ENCODE measurements at places on chromosomes 7 and 10. TPM values are rescaled to one million over a fixed set of nuclear protein-coding genes. Genes with fewer than 3 reads are reported as not detected.
A peak's percentile ranks its signal among the peaks of the same experiment; 100 is the strongest.

DNA sequence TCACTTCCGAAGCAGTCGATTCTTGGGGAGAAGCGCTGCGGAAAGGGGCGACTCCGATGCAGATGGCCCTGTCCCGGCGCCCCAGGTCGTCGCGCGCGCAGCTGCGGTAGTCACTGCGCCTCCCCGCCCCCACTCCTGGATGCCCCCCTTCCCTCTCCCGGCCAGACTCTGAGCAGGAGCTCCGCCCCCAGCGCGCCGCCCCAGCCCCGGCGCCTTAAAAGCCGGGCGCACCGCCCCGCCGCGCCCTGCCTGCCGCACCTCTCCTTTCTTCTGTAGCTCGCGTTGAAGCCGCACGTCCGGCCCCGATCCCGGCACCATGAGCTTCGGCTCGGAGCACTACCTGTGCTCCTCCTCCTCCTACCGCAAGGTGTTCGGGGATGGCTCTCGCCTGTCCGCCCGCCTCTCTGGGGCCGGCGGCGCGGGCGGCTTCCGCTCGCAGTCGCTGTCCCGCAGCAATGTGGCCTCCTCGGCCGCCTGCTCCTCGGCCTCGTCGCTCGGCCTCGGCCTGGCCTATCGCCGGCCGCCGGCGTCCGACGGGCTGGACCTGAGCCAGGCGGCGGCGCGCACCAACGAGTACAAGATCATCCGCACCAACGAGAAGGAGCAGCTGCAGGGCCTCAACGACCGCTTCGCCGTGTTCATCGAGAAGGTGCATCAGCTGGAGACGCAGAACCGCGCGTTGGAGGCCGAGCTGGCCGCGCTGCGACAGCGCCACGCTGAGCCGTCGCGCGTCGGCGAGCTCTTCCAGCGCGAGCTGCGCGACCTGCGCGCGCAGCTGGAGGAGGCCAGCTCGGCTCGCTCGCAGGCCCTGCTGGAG lies at the start of gene INA:
Gene INA, plus strand, starts transcription at position 243 of the 817 bp plus-strand sequence. Its CDS starts 74 bp downstream, at position 317.
- DNase-seq = peak; percentile 46

DNA sequence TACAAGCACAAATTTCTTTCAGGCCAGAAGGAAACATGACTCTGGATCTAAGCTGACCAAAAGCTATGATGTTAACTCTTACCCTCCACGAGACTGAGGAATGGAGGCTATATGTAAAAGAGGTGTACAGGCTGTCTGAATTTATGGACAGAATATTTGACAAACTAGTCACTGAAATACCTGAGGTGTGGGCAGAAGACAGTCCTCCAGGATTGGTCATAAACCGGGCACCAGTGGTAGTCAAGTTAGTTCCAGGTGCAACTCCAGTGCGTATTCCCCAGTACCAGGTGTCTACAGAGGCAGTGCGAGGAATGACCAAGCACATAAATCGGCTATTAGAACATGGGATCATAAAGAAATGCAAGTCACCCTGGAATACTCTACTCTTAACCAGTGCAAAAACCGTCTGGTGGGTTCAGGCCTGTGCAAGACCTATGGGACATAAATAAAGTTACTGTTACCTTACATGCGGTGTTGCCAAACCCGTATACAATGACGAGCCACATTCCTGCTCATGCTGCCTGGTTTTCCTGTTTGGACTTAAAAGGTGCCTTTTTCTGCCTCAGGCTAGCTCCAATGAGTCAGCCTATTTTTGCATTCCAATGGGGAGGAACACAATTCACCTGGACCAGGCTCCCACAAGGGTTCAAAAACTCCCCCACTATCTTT lies 6.7 kb upstream of the CYREN start:
- DNase-seq = no peak

GRCh38 chr7:106423821-106424475 lies 139.2 kb upstream of the NAMPT start:
- no peak for DNase-seq

DNA sequence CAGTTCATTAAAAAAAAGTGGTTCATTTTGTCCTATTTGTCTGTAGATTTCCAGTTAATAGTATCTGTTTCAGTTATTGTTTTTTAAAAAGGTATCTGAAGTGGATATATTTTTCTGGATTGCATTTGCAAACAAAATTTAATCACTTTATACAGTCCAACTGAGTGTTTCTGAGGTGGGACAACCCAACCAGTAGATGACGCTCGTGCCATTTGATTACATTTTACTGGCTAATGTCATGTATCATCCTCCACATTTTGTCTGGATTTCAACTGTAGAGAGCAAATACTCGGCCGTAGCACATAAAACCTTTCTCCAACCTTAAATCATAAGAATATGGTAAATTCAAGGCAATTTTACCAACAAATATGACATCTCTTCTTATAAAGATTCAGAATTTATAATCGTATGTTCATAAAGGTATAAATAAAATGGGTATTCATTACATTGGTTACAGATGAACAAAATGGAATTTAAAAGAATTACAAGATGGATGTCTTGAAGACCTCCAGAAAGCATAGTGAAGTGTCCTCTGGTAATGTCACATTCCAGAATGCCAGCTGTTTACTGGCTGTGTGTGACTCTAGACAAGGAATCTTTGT lies 789.0 kb downstream of the PHTF2 start:
- DNase-seq = no peak

GRCh38 chr7:111388912-111389311 lies 173.4 kb downstream of the IMMP2L start:
- no peak for DNase-seq

DNA sequence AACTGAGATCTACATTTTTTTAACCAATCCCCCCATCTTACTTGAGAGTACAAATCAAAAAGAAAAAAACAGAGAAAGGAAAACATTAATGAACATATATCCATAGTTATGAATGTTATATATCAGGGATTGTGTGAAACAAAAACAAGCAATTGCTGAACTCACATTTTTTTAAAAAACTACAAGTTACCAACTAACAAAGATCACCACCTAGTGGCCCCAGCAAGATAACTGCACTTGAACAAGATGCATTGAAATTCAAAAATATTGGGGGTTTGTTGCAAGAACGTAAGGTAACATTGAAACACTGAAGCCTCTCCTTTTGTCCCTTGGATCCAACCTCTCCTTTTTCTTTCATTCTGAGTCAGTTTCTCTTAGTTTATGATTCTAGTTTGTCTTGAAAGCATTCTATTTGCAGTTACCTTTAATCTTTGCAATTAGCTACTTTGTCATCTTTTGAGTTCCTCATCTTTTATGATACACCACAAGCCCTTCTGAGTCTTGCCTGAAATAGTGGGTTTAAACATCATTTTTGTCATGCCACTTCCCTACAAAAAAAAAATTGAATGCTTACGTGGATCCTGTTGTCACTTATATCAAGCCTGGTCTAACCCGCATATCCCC lies 87.3 kb upstream of the TES start:
- DNase-seq = no peak

DNA sequence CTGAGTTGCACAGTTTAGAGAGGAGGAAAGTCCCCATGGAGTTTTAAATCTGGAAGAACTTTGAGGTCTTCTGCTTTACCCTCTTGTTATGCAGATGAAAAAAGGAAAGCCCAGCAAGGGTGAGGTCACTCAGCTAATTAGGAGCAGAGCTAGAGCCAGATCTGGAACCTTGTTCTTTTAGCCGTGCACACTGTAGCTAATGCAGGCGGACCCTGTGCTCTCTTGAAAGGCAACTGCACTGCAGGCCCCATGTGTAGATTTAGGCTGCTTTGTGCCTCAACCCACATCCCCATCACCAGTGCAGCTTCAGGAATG lies 63.4 kb downstream of the SYPL1 start:
- no peak for DNase-seq

DNA sequence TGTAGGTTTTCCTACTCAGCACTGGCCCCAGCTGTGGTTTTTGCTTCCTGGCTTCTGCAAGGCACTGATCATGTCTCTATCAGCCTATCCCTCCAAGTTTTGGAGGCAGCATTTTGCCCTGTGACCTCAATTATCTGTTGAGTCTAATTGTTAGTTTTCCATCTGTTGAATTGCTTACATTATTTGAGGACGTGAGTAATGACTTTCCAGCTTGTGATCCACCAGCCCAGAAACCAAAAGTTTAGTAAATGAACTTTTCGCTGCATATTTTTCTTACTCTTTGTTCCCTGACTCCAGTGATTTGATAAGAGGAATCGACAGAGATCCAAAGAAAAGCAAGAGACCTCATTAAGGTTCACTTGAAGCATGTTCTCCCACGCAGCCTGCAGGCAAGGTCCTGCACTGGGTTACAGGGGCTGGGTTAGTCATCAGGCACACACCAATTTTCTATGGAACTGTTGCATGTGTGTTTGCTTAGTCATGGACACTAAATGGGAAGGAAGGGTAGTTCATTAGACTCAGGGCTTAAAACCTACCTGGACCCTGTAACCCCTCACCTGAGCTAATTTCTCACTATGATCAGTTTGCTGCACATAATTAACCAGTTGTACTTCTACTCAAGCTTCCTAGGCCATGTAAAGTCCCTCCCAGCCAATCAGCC lies 57.2 kb downstream of the AKR1E2 start:
- DNase-seq = no peak

ACSM6 gene
- not detected for total RNA-seq

DNA sequence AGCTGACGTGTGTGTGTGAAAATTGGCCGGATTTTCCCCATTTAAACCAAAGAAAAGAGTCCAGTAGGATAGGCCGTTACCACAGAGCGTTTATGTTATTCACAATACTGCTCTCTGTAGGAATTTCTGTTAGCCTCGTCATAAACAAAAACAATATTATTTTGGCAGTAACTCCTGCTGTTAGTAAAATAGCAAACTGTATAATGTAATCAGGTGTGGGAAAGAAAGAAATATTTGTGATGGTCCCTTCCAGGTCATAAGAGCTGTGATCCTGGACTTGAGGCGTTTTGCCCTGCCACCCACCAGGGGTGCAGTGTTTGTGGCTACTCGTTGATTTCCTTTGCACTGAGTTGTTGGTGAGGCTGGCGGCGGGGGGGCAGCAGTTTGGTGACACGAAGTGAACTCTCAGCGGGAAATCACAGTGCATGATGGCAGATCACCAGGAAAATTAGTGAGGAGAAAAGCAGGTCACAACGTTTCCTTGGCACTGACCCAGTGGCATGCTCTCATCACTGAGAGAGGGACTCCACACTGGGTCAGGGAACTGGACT lies 2.8 kb downstream of the EEPD1 start:
- no peak for DNase-seq

GOLGA7B gene
- 4.3 TPM for total RNA-seq

DNA sequence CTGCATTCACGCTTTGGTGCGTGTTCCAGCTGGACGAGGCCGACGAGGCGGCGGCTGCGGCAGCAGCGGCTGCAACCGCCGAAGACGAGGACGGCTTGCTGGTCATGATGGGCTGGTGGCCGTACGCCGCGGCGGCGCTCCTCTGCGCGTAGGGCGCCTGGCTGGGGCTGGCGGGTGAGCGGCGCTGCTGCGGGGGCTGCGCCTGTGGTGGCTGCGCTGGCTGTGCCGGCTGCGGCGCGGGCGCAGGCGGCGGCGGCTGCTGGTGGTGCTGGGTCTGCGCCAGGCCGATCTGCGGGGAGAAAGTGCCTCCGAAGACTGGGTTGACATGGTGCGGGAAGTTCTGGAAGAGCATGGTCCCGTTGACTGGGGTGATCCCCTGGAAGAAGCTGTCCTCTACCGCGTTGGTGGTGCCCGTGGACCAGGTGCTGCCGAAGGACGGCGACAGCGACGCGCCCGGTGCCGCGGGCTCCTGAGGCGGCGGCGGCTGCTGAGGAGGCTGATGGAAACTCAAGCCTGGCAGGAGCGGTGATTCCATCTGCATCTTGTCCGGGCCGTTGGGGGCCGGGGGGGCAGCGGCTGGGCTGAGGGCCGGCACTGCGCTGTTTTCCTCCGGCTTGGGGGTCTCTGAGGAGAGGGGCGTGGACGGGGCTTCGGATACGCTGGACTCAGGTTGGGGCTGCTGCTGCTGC lies 51.1 kb downstream of the CPEB3 start:
- no peak for DNase-seq

GRCh38 chr7:6709808-6710207 lies 3.1 kb upstream of the ZNF12 start:
- DNase-seq = no peak

METTL27 gene
- not detected for total RNA-seq

- DNase-seq = no peak
Measured at GRCh38 chr10:31261511-31262311, 57.3 kb upstream of the ZEB1 start.

DNA sequence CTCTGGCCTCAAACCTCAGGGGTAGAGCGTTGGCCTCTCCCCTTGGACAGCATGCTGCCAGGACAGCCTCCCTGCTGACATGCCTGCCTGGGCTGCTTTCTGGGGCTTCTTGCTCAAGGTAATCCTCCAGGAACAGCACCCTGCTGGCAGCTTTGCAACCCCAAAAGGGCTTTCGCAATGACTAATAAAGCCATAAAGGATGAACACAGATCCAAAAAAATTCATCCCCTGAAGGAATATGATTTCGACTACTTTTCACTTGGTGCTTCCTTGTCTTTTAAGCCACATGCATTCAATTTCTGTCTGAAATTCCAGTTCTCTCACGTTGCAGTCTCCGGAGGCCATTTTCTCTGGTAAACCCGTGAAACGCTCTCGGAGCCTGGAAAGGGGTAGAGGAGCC lies 15.1 kb upstream of the SH3PXD2A start:
- DNase-seq = no peak

CDH23 gene
- 0.16 TPM for total RNA-seq

DNA sequence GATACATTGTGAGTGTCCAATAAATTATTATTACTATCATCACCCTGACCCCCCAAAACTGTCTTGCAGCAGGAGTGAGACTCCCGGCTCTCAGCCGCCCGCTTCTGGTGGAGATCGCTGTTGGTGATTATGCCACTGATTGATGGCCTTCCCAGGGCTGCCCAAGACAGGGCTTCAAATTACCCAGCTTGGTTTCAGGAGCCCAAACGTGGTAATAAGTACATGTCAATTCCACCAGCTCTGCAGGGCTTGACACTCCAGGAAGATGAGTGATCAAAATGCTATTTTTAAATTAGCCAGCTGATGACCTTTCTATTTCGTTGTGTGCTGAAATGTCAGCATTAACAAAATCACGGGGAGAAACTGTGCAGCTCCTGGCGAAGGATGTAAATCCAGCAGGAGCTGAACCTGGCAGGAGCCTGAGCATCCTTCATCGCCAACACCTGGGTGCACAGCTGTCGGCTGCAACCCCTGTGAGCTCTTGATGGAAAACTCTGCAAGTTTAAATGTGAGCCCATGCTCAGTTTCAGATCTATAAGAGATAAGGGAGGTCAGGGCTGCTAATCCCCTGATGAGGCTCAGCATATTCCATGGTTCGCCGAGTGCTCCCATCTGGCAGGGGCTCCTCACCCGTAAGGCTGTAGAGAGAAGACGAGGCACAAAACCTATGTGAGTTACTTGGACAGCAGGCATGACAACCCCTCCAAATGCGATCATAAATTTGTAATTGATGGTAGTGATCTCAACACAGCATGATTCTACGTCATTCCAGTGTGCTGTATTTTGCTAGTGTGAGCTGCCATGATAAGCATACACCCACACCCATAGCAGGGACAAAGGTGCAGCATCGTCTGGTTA lies 446.3 kb downstream of the TCERG1L start:
- DNase-seq = no peak

GRCh38 chr10:34759837-34760215 lies 55.3 kb downstream of the PARD3 start:
- no peak for DNase-seq

DNA sequence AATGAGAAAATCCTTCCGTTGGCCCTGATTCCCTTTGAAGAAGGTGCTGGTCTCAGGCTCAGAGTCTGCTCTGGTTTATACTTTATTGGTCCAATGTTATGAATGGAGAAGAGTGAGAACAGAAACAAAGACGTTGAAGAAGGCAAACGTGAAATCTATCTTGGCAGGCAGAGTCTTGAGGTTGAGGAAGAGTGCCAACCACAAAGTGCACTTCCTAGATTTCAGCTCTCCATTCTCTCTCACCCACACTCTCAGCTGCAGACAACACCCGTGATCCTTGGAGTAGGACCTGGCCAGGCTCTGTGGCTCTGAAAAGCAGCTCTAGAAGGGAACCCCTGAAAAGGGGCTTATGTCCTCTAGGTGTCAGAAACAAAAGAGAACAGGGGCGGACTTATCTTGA lies 128.9 kb upstream of the PLXNA4 start:
- no peak for DNase-seq

All from activated CD8-positive, alpha-beta memory T cell treated with anti-CD3 and anti-CD28 coated beads, Interleukin-2, amount 10 ng/mL, durations not matched to agents 7 days and 5 days (primary cell).